ELF-1 (cell line): ENCODE measurements at places on chromosomes 7 and 10.

- DNase-seq: no peak
Observed at GRCh38 chr7:44048031-44048795, 3.7 kb downstream of the DBNL start.

DNA sequence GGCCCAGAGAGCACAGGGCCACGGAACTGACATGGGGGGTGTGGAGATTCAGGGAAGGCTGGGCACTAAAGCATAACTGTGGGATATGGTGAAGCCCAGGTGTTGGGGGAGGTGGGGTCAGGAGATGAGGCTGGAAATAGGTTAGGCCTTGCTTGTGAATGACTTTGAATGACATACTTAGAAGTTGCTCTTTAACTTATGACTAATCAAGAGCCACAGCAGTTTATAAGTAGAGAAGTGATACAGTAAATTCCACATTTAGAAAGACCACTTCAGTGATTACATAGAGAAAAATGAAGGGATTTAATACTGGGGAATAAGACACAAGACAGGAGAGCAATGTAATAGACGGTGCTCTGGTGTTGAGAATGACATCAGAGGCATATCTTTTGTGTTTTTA, 120.8 kb upstream of the SEC61G start:
- DNase-seq: no peak

GRCh38 chr10:99444383-99445045, 14.1 kb upstream of the GOT1 start:
- peak; percentile 80 for DNase-seq

- peak; percentile 79 for DNase-seq
Observed at GRCh38 chr10:113557903-113558321, 5.1 kb downstream of the HABP2 start.

DNA sequence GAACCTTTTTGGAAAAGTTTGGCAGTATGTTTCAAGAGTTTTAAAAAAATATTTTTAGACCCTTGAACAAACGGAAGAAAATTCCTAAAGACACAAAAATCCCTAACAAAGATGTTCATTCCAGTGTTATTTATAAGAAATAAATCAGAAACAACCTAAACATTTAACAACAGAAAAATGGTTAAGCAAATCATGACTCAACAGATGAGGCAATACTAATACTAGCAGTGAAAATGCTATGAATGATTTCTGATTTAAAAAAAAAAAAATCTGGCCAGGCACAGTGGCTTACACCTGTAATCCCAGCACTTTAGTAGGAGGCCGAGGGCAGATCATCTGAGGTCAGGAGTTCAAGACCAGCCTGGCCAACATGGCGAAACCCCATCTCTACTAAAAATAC, 61.0 kb downstream of the ARHGAP12 start:
- no peak for DNase-seq

DNA sequence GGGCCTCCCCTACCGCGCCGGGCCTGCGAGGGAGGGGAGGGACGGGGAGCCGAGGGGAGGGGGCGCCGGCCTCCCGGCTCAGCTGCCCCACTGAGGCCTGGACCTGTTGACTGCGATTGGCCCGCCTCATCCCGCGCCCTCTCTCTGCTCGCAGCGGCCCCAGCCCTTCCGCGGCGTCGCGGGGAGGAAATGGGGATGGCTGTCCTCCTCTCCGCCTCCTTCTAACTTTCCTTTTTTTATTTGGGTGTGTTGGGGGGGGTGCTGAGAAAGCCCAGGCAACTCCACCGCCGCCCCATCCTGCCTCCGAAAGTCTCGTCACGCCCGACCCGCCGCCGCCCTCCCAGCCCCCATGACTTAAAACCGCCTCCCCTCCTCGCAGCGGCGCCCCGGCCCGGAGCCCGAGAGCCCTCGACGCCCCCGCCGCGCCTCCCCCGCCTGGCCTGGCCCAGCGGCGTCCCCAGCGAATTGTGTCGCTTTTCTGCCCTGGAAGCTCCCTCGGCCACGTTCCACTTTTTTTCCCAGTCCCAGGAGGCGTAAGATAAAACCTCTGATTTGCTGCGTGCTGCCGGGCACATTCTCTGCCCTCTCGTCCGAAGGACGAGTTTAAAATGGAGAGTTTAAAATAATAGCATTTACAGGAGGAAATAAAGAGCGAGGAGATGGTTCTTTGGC, 842 bp upstream of the SKIDA1 start:
- peak; percentile 84 for DNase-seq

DNA sequence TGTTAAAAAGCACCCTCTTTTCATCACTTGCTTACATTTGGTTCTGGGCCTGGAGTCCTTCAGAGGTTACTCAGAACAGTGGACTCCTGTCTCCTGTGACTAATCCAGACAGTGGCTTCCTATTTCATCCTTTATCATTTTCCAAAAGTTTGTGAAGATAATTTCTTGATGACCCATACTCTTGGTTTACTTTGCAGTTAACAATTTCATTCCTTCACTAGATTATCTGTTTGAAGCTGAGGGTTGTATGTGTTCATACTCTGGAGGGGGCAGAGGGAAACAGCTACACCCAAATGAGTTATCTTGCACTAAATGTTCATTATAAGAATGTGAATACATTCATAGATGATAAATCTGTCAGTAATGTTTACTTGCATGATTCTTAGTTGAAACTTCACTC, 124.7 kb downstream of the ZNF248 start:
- DNase-seq: no peak

- DNase-seq: no peak
Observed at GRCh38 chr10:106911096-106911495, 253.4 kb downstream of the SORCS1 start.

- no peak for DNase-seq
Observed at GRCh38 chr10:34599026-34599795, 215.9 kb downstream of the PARD3 start.

DNA sequence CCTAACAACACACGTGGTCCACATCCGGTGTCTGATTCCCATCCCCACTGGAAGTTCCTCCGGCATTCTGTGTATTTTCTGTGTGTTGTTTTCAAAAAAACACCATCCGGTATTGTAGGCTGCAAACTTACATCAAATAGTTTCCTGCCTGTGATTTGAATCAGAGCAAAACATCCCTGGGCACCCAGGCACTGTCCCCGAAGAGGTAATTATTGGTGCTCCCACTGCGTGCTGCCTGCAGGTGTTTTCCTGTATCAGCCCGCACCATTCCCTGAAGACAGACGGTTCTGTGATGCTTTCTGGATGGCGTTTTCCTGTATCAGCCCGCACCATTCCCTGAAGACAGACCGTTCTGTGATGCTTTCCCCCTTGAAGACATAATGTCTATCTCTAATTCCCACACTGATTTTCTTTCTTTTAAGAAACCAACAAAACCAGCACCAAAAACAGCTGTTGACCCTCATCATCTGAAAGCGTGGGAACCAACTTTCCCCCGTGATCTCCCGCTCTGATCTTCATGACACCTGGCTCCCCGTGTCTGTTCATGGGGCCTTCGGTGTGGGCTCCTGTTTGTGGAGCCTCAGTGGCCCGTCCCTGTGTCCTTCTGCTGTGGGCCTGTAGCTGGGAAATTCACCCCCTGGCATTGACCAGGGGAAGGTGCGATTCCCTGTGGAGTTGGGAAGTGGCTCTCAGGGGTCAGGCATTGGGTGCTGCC, 205.3 kb downstream of the ADARB2 start:
- no peak for DNase-seq

GRCh38 chr7:42502022-42502421, 265.0 kb upstream of the GLI3 start:
- DNase-seq: no peak

- DNase-seq: peak; percentile 71
Observed at GRCh38 chr10:63977329-63977923, 456.2 kb downstream of the REEP3 start.

GRCh38 chr10:53786236-53786900, 1013.8 kb upstream of the MBL2 start:
- DNase-seq: peak; percentile 5

- no peak for DNase-seq
Observed at GRCh38 chr7:77765906-77766800, 32.1 kb downstream of the TMEM60 start.

DNA sequence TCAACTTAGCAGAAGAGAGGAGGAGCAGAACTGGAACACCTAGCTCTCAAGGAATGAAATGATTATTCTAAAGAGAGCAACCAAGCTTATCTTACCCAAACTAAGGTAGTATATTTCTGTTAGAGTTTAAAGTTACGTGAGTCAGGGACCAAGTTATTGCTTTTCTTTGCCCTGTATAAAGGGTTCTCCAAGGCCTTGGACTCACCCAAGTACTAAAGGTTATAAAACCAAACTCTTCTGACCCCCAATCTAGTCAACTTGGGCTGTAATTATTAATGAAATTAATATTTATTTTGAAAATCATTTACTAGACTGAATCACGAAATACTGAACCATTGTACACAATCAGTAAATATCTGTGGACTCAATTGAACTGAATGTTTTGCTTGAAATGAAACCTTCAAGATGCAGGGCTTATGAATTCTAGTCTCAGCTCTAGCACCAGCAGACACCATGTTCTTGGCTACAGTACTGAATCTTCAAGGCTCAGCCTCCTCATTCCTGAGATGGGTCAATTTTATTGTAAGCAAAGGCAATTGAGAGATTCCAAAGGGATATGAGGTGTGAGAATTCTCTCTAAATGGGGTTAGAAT, 1.8 kb upstream of the CYP2C19 start:
- DNase-seq: no peak

DNA sequence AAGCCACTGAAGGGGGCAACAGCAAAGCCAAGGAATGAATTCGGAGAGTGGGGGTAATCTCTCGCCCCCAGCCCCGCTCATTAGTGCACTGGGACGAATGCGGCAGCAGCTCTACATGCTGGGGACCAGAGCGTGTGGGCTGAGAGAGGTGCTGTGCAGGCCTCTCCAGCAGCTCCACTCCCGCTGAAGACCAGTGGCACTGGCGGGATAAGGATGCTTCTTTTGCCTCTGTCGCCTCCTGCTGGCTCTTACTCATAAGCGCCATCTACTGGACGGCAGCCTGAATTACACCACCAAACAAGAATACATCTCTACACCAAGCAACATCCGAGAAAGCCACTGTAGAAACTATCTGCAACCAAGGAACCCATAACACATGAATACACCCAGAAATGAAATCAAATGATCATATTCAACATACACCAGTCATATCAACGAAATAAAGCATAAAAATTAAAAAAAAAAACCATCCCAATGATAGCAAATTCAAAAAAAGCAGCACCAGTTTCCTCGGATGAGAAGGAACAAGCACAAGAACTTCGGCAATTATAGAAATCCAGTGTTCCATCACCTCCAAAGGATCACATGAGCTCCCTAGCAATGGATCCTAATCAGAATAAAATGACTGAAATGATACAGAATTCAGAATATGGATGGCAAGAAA, 79.0 kb upstream of the TMEM168 start:
- DNase-seq: peak; percentile 74
